Activated CD4-positive, alpha-beta T cell treated with anti-CD3 and anti-CD28 coated beads for 1 hour (primary cell): ENCODE measurements at places on chromosomes 7 and 10.

- DNase-seq = no peak
Measured at GRCh38 chr10:73653701-73654100, 2.1 kb downstream of the SYNPO2L start.

DNA sequence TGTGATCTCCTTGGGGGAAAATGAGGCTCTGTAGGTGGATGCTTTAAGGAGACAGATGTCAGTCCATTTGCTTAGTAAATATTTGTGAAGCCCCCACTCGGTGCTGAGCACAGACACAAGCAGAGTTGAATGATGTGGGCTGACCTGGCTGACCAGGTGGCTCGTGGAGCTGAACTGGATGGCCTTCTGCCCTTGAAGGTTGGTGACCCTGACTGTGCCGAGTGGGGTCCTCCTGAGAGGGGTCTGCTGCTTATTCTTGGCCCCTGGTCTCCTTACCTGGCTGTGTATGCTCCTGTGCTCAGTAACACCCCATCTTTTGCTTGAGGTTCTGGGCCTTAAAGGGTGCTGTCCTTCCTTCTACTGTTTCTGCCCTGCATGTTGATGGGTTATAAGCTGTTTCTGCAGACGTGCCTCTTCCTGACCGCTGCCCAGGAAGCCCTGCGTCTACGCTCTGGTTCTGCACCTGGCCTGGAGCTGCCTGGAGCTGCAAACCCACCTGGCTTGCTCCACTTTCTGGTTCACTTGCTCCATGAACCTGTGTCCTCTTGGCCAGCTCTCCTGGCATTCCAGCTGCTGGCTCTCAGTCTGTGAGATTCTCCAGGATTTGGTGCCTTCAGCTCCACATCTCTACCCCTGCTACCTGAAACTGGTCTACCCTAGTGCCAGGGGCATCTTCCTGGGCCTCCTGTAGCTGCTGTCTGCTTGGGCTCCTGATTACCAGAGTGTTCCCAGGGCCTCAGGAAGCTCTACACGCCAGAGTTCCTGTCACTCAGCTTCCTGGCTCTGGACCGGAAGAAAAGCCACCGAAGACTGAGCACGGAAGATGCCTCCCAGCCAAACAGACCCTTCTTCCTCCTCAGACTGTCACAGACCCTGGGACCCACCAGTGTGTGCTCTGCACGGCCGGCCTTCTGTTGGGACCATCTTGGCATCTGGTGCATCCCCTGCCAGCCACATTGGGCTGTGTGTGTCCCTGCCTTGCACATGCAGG is 76.5 kb downstream of the ADCY1 start:
- no peak for DNase-seq

- no peak for DNase-seq
Measured at GRCh38 chr10:113423981-113424721, 128.7 kb upstream of the HABP2 start.

- DNase-seq = no peak
Measured at GRCh38 chr10:126617733-126618132, 52.8 kb downstream of the C10orf90 start.

DNA sequence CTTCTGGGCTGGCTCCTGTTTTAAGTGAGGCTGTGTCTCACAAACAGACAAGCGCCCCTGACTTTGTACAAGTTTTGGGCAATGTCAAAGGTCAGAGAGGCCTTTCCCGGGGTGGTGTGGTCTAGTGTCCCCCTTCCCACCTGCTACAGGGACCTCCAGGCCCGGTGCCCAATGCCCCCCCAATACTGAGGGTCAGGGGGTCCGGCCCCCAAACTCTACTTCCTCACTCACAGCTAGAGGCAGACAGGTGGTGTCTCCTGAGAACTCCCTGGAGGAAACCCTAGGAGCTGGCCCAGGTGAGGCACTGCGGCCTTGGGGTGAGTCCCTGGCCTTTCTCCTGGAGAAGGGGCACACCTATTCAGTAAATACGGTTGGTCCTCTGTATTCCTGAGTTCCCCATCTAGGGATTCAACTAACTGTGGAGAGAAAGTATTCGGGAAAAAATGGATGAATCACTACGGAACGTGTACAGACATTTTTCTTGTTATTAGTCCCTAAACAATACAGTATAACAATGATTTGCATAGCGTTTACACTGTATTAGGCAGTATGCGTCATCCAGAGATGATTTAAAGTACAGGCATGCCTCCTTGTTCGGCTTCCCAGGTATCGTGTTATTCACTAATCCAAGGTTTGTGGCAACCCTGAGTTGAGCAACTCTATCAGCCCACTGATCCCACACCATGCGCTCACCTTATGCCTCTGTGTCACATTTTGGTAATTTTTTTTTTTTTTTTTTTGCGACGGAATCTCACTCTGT is 308.1 kb downstream of the WDR37 start:
- DNase-seq = no peak

- no peak for DNase-seq
Measured at GRCh38 chr10:101934686-101935305, 91.2 kb upstream of the KCNIP2 start.

GRCh38 chr10:6177880-6178281 is 24.9 kb upstream of the PFKFB3 start:
- DNase-seq = no peak

- DNase-seq = no peak
Measured at GRCh38 chr10:69048103-69048502, 39.8 kb upstream of the SRGN start.

- DNase-seq = peak; percentile 76
Measured at GRCh38 chr7:5396999-5397663, 26.5 kb downstream of the TNRC18 start.

DNA sequence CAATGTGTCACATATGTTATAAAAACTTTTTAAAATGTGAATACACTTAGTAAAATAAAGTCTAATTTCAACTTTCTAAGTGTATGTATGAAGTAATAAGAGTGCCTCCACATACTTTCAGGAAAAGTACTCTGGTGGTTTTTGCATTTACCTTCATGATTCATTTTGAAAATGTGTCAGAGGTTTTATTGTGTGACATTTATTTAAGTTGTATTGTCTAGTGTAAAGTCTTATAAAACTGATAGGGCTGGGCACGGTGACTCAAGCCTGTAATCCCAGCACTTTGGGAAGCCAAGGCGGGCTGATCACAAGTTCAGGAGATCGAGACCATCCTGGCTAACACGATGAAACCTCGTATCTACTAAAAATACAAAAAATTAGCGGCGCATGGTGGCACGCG is 226.5 kb downstream of the ITGB1 start:
- DNase-seq = no peak

- DNase-seq = no peak
Measured at GRCh38 chr7:134699021-134699818, 52.6 kb downstream of the BPGM start.

- no peak for DNase-seq
Measured at GRCh38 chr7:10643545-10643944, 330.1 kb upstream of the PHF14 start.

DNA sequence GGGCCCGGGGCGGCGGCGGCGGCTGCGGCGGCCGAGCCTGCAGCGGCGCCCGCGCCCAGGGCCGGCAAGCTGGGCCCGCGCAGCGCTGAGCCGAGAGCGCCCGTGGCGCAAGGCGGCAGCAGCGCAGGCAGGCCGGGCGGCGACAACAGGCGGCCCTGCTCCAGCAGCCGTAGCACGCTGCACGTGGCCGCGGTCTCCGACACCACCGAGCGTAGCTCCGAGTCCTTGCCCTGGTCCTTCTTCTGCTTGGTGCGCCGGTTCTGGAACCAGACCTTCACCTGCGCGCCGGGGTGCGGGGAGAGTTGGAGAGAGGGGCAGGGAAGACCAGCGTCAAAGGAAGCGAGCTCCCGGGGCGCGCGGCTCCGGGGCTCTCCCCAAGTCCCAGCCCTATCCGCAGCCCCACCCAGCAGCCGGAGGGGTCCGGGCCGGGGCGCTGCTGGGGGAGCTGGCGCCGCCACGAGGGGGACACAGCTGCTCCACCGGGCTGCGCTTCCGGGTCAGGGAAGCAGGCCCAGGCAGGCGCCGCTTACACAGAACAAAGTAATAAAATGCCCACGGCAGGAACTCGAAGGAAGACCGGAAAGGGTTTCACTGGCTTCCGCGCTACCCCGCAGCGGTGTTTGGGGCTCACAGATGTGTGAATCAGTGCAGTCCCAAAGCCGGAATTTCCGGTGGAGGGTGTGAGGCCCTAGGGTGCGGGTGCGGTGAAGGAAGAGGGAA is 3.6 kb downstream of the VAX1 start:
- no peak for DNase-seq
